T-cell (primary cell): ENCODE measurements at places on chromosomes 4 and X. TPM values are rescaled to one million over a fixed set of nuclear protein-coding genes. Genes with fewer than 3 reads are reported as not detected.

DNA sequence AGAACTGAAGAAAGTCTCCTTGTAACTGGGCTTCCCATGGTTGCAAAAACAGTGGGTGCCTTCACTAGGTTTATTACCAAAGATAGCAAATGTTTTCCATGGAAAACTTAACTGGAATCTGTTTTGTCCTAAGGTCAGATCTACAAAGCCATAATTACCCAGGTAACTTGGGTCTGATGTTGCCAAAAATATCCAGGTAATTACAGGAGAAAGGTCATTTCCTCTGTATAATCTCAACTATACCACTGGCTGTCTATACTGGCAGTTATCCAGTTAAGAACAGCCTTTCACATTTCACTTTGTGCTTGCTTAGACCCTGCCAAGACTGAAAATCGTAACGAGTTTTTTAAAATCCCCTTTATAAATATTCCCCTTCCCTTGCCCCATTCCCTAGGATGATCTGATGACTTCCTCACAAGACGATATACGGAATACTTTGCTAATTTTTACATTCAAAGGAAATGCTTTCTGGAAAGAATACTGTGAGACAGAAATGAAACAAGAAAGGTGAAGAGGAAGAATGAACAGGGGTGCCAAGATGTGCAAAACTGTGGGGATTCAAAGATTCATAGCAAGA is 105.5 kb downstream of the MAML3 start:
- DNase-seq: no peak
- peak overlapping the region; percentile 43 for H3K27ac ChIP-seq
- peaks cover 33% of the 10 kb centered on the region for H3K4me1 ChIP-seq
- peak overlapping the region; percentile 35 for H3K4me3 ChIP-seq
- no peaks in the 10 kb centered on the region for H3K27me3 ChIP-seq
- no peaks in the 10 kb centered on the region for H3K36me3 ChIP-seq

DNA sequence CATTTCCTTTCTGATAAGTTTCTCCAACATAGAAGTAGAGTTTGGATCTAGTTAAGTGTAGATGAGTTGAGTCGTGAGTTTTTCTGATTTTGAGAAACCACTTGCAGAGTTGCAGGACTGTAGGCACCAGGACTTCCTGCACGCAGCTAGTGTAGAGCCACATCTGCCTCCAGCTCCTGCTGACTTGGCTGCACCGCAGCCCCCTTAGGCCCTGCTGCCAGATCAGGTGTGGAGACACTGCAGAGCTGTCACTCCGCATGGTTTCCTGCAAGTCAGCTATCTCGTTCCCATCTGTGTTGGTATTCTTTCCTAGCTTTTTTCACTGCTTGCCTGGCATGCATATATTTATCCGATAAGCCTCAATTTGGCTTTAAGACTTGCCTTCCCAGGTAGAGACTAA is 48.9 kb downstream of the PCDH7 start:
- no peak for DNase-seq
- no peaks in the 10 kb centered on the region for H3K27me3 ChIP-seq
- no peaks in the 10 kb centered on the region for H3K4me1 ChIP-seq
- H3K36me3 ChIP-seq: no peaks in the 10 kb centered on the region

DNA sequence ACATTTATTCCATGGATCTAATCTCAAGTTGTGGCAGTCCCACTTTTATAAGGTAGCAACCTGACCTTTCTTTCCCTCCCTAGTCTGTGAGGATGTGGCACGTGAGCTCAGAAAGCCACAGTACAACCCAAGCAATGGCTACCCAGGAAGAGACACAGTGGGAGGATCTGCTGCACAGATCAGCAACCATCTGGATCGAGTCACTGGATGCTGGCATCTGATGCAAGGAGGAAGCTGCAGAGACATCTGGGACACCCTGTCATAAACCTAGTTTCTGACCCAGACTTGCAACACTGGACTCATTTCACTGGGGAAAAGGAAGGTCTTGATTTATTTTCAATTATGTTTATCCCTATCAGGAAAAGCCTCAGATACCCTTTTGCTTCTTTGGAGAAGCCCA is 327.1 kb downstream of the PAPSS1 start:
- H3K27me3 ChIP-seq: no peaks in the 10 kb centered on the region
- no peak overlapping the region for H3K4me3 ChIP-seq
- H3K36me3 ChIP-seq: no peaks in the 10 kb centered on the region
- no peaks in the 10 kb centered on the region for H3K4me1 ChIP-seq

GRCh38 chr4:7105276-7105675 is 37.4 kb upstream of the GRPEL1 start:
- no peak overlapping the region for H3K4me3 ChIP-seq
- H3K27me3 ChIP-seq: no peaks in the 10 kb centered on the region
- no peaks in the 10 kb centered on the region for H3K36me3 ChIP-seq
- H3K4me1 ChIP-seq: peaks cover 8% of the 10 kb centered on the region

DNA sequence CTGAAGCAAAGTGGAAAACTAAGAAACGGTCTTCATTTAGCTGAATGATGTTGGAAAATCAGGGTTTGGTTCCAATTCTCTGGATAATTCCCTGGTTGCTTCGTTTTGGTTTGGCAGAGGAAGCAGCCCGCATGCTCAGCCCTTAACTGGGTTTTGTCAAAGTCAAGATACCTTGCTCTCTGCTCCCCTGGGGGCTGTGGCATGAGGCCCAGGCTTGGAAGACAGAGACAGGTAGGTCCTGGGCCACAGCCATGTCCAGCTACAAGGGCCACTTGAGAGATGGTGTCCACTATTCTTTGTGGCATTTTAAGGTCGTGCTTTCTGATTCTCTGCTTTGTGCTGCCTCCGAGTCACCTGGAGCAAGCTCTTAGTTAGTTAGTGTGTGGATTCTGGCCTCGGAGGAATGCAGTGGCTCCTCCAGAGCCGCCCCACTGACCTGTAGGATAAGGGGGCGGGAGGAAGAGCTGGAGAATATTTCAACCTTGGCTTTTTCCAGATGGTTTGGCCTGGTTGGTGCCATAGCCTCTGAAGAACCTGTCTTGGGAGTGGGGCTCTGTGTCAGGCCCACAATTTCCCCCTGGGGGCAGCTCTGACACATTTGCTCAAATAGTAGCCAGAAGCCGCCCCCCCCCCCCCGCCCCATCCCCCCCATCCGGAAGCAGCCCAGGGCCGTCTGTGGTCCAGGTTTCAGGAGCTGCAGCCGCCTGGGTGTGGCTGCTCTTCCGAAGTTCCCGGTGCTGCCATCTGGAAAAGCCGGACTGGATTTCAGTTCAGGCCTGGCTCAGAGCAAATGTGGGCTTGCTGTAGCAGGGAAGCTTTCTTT is 147.1 kb downstream of the NHS start:
- H3K36me3 ChIP-seq: no peaks in the 10 kb centered on the region
- DNase-seq: no peak
- H3K4me1 ChIP-seq: no peaks in the 10 kb centered on the region
- no peak overlapping the region for H3K27ac ChIP-seq
- no peaks in the 10 kb centered on the region for H3K27me3 ChIP-seq

DNA sequence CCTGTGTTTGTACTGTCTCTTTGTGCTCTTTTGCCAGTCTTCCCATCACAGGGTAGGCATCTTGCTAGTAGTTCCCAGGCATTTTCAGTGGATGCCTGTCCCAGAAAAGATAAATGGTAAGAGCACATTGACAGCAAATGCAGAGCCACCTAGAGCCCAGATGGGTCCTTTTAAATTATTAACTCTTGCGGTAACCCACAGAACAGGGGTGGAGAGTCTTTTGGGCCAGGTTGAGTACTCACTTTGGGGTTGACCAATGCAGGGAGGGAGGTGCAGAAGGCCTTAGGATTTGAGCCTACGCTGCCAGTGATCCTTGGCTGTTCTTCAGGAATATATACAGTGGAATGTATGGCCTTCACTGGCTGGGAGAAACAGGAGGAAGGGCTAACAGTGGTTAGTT is 173.8 kb downstream of the MSN start:
- H3K27ac ChIP-seq: no peak overlapping the region
- H3K36me3 ChIP-seq: no peaks in the 10 kb centered on the region
- H3K27me3 ChIP-seq: no peaks in the 10 kb centered on the region
- no peaks in the 10 kb centered on the region for H3K4me1 ChIP-seq

The TCEAL7 gene
- not detected for total RNA-seq

- no peak for DNase-seq
- no peak overlapping the region for H3K4me3 ChIP-seq
- H3K36me3 ChIP-seq: no peaks in the 10 kb centered on the region
- no peaks in the 10 kb centered on the region for H3K27me3 ChIP-seq
- H3K27ac ChIP-seq: no peak overlapping the region
- no peaks in the 10 kb centered on the region for H3K4me1 ChIP-seq
Observed at GRCh38 chr4:140944572-140944971, 188.4 kb upstream of the TBC1D9 start.

The PDLIM3 gene
- 0.63 TPM for total RNA-seq

The SPANXN4 gene
- total RNA-seq: not detected

- DNase-seq: no peak
- H3K4me3 ChIP-seq: no peak overlapping the region
- no peaks in the 10 kb centered on the region for H3K27me3 ChIP-seq
- peaks cover 6% of the 10 kb centered on the region for H3K4me1 ChIP-seq
- no peaks in the 10 kb centered on the region for H3K36me3 ChIP-seq
Observed at GRCh38 chr4:15832523-15833451, 54.7 kb downstream of the CD38 start.

DNA sequence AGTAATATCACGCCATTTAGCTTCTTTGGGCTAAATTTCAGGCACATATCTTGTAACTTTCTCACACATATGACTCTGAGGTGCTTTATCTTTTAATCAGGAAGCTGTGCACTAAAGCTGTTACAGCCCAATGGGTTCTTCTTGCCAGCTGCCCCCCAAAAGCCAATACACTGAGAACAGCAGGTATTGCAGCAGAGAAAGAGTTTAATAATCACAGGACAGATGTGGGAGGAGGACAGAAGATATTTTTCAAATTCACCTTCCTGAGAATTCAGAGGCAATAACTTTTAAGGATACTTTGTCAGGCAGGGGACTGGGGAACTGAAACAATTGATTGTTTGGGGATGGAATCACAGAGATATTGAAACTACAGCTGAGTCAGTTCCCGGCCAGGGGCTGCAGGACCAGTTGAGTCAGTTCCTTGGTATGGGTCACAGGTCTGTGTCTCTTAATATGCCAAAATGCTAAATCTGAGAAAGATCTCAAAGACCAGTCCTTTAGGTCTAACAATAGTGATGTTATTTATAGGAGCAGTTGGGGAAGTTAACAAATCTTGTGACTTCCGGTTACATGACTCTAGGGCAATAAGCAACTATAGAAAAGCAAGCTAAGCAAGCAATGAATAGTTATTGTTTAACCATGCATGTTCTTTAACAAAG is 28.1 kb downstream of the DDIT4L start:
- H3K27ac ChIP-seq: no peak overlapping the region
- no peaks in the 10 kb centered on the region for H3K27me3 ChIP-seq
- DNase-seq: no peak
- no peaks in the 10 kb centered on the region for H3K36me3 ChIP-seq
- H3K4me3 ChIP-seq: no peak overlapping the region

- H3K36me3 ChIP-seq: no peaks in the 10 kb centered on the region
- peak overlapping the region; percentile 53 for H3K4me3 ChIP-seq
- peak; percentile 76 for DNase-seq
- H3K4me1 ChIP-seq: peaks cover 14% of the 10 kb centered on the region
- no peak overlapping the region for H3K27ac ChIP-seq
Observed at GRCh38 chr4:84582302-84582987, 482 bp upstream of the CDS1 start.

- no peaks in the 10 kb centered on the region for H3K27me3 ChIP-seq
- no peak for DNase-seq
- H3K36me3 ChIP-seq: no peaks in the 10 kb centered on the region
Observed at GRCh38 chr4:123312951-123313592, 83.5 kb upstream of the SPRY1 start.

The CSAG2 gene
- not detected for total RNA-seq

GRCh38 chrX:24204958-24205357 is 55.4 kb downstream of the ZFX start:
- no peak overlapping the region for H3K4me3 ChIP-seq
- no peaks in the 10 kb centered on the region for H3K27me3 ChIP-seq
- H3K4me1 ChIP-seq: no peaks in the 10 kb centered on the region
- H3K36me3 ChIP-seq: no peaks in the 10 kb centered on the region
- no peak for DNase-seq
- H3K27ac ChIP-seq: no peak overlapping the region

GRCh38 chr4:155638195-155638965 is 28.3 kb upstream of the GUCY1A1 start:
- H3K36me3 ChIP-seq: no peaks in the 10 kb centered on the region
- no peak overlapping the region for H3K27ac ChIP-seq
- no peak overlapping the region for H3K4me3 ChIP-seq
- peaks cover 24% of the 10 kb centered on the region for H3K4me1 ChIP-seq
- no peaks in the 10 kb centered on the region for H3K27me3 ChIP-seq
- no peak for DNase-seq

GRCh38 chrX:24506082-24506481 is 41.0 kb downstream of the PDK3 start:
- no peak for DNase-seq
- peaks cover 22% of the 10 kb centered on the region for H3K36me3 ChIP-seq
- H3K27me3 ChIP-seq: no peaks in the 10 kb centered on the region
- no peak overlapping the region for H3K4me3 ChIP-seq

DNA sequence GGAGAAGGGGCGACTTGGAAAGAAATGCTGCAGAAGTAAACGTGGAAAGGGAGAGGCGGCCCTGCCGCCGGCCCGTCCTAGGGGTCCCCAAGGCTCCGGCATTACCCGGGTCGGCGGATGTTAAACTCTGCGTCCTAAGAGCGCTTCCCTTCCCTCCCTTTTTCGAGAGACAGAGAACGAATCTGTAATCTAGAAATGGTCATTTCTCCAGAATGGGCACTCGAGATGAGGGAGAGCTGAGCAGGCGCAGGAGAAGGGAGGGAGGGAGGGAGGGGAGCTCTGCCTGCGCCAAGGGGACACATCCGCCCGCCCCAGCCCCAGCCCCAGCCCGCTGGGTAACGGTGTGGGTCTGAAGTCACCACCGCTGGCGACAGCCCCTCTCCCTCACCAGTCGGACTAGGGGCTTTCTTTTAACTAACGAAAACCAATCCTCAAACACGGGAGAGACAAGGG is 1.7 kb downstream of the HCFC1 start:
- H3K36me3 ChIP-seq: no peaks in the 10 kb centered on the region
- DNase-seq: peak; percentile 45
- no peaks in the 10 kb centered on the region for H3K27me3 ChIP-seq
- H3K4me3 ChIP-seq: peak overlapping the region; percentile 97
- H3K4me1 ChIP-seq: peaks cover 66% of the 10 kb centered on the region

The BEX5 gene
- total RNA-seq: 3.9 TPM

GRCh38 chrX:37686369-37686995 is 891 bp downstream of the XK start:
- H3K4me3 ChIP-seq: no peak overlapping the region
- H3K36me3 ChIP-seq: no peaks in the 10 kb centered on the region
- peaks cover 7% of the 10 kb centered on the region for H3K27me3 ChIP-seq

GRCh38 chrX:19860571-19860970 is 26.8 kb downstream of the SH3KBP1 start:
- H3K36me3 ChIP-seq: no peaks in the 10 kb centered on the region
- no peak for DNase-seq
- no peak overlapping the region for H3K27ac ChIP-seq

- no peaks in the 10 kb centered on the region for H3K27me3 ChIP-seq
- DNase-seq: no peak
- H3K4me1 ChIP-seq: no peaks in the 10 kb centered on the region
- H3K36me3 ChIP-seq: no peaks in the 10 kb centered on the region
Observed at GRCh38 chr4:150256225-150256620, 178.0 kb downstream of the DCLK2 start.
